ENCODE measurements at places on chromosomes 7 and 10. TPM values are rescaled to one million over a fixed set of nuclear protein-coding genes. Genes with fewer than 3 reads are reported as not detected.

DNA sequence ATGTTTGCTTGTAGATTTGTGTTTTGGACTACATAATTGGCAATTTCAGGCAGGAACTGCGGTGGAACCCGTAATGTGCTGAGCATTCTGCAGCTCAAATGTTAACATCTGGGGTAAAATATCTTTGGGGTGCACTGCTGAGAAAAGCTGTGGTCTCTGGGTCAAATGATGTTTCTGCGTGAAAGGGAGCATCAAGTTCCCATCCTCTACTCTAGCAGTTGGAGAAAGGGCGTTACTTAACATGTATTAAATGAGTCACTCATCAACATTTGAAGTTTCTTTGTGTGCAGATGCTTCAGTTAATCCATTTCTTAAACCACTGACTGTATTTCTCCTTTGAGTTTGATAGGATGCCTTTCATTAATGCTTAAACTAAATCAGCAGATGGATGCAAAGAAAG, 273.1 kb upstream of the PITRM1 start:
- no peaks in the 10 kb centered on the region for H3K27me3 ChIP-seq
- H3K27ac ChIP-seq = no peak overlapping the region
- H3K4me3 ChIP-seq = no peak overlapping the region
- DNase-seq = no peak
- no peaks in the 10 kb centered on the region for H3K36me3 ChIP-seq
- no peaks in the 10 kb centered on the region for H3K4me1 ChIP-seq

DNA sequence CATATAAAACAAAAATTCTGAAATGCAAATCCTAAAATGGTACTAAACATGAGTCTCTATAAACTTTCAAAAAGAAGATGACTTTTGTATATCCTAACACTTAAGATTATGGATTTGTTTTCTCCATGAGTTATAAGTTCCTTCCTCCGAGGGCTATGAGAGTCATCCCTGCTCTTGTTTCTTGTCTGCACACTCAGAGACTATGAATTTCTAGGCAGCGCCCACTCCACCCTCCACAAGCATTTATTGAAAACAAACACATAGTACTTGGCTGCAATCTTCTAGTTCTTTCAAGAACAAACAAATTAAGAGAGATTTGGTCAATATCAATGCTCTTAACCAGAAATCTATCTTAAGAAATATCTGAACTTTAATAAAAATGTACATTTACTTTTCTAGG, 211.7 kb downstream of the DKK1 start:
- DNase-seq = no peak
- H3K36me3 ChIP-seq = no peaks in the 10 kb centered on the region
- H3K27ac ChIP-seq = no peak overlapping the region
- H3K27me3 ChIP-seq = no peaks in the 10 kb centered on the region
- no peak overlapping the region for H3K4me3 ChIP-seq

Gene SPOCK2
- 28.4 TPM for polyA plus RNA-seq

Gene CD36
- 115 TPM for polyA plus RNA-seq

- DNase-seq = peak; percentile 87
- H3K4me3 ChIP-seq = peak within 1 kb of the TSS; percentile 64
- H3K4me1 ChIP-seq = peaks cover 53% of the 10 kb centered on the region
- H3K27ac ChIP-seq = peak within 1 kb of the TSS; percentile 99
Measured at GRCh38 chr7:5423306-5423975, at the start of gene TNRC18. TSS of gene TNRC18 (minus strand) at chr7:5423834. CDS start at chr7:5421246, 2,588 bp downstream.

GRCh38 chr10:76882245-76882644, 755.4 kb downstream of the KCNMA1 start:
- DNase-seq = no peak
- H3K36me3 ChIP-seq = no peaks in the 10 kb centered on the region
- H3K27me3 ChIP-seq = no peaks in the 10 kb centered on the region
- no peak overlapping the region for H3K4me3 ChIP-seq

- H3K36me3 ChIP-seq = no peaks in the 10 kb centered on the region
- no peak overlapping the region for H3K27ac ChIP-seq
- no peak for DNase-seq
- H3K4me1 ChIP-seq = no peaks in the 10 kb centered on the region
Measured at GRCh38 chr10:29377333-29377961, 88.6 kb downstream of the LYZL1 start.

DNA sequence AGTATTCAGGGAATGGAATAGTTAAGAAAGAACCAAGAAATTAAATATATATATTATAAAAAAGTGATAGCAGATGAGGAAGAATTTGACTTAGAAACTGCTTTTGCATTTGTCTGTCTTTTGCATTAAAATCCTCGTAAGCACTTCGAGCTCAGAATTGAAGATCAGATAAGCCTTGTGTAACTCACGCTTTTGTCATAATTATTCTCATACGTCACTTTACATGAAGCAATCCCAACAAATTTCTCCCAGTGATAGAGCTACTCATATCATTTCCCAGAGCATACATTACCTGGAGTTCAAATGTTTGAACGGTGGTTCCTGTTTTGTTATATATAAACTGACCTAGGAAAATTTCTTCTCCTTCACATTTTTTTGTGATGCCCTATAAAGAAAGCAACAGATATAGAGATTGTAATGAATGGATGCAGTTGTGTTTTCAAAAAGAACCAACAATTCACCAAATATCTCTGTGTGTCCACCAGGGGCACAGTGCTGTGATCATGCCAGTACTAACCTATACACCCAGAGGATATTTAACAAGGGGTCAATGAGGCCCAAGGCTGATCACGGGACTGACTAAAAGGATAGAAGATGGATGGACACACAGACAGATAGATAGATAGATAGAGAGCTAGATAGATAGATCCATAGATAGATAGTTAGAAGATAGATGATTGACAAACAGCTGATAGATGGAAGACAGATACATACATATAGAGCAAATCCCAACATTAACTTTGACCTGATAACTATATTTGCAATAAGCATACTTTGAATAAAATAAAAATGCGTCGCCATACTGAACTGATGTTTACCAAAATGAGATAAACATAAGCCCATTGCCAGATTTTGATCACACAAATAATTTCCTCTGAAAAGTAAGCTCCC, 9.3 kb upstream of the HUS1 start:
- no peaks in the 10 kb centered on the region for H3K27me3 ChIP-seq
- H3K36me3 ChIP-seq = no peaks in the 10 kb centered on the region
- H3K4me3 ChIP-seq = no peak overlapping the region
- peaks cover 5% of the 10 kb centered on the region for H3K4me1 ChIP-seq
- no peak for DNase-seq
- no peak overlapping the region for H3K27ac ChIP-seq

- DNase-seq = no peak
- no peaks in the 10 kb centered on the region for H3K36me3 ChIP-seq
- H3K4me3 ChIP-seq = no peak overlapping the region
- peaks cover 31% of the 10 kb centered on the region for H3K4me1 ChIP-seq
- H3K27ac ChIP-seq = no peak overlapping the region
Measured at GRCh38 chr10:47262606-47263533, 37.1 kb upstream of the GDF10 start.

Gene GOLGA7B
- 0.48 TPM for polyA plus RNA-seq

Gene FLNC
- 0.93 TPM for polyA plus RNA-seq

DNA sequence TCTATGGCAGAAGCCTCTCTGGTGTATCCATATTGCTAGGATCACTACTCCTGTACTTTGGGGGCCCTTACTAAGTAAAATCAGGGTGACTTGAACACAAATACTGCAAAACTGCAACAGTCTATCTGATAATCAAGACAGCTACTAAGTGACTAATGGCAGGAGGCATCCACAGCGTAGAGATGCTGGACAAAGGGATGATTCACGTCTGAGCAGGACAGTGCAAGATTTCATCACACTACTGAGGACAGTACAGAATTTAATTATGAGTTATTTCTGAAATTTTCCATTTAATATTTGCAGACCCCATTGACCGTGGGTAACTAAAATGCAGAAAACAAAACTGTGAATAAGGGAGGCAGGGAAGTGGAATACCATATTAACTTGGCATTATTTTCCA, 10.4 kb downstream of the CUL2 start:
- no peaks in the 10 kb centered on the region for H3K27me3 ChIP-seq
- H3K36me3 ChIP-seq = no peaks in the 10 kb centered on the region
- H3K4me3 ChIP-seq = no peak overlapping the region
- H3K4me1 ChIP-seq = no peaks in the 10 kb centered on the region
- H3K27ac ChIP-seq = no peak overlapping the region
- DNase-seq = no peak

DNA sequence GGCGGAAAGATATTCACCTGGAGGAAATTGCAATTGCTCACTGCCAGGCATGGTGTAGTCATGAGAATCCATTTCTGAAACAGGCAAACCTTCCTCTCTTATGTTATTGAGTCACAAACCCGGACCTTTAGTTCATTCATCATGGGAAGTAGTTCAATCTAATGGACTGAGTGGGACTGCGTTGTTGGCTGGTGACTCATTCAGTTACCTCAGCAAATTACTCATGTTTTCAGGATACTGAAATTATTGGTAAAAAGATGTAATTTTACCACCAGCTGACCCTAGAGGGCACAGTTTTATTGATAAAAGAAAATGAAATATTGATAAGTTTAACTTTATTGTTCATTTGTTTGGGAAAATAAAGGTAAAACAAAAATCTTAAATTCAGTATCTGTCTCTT, 1194.4 kb upstream of the SORCS1 start:
- H3K4me1 ChIP-seq = no peaks in the 10 kb centered on the region
- no peaks in the 10 kb centered on the region for H3K27me3 ChIP-seq
- H3K4me3 ChIP-seq = no peak overlapping the region
- H3K36me3 ChIP-seq = no peaks in the 10 kb centered on the region

- no peak for DNase-seq
- no peak overlapping the region for H3K4me3 ChIP-seq
- H3K4me1 ChIP-seq = peaks cover 9% of the 10 kb centered on the region
- no peak overlapping the region for H3K27ac ChIP-seq
- no peaks in the 10 kb centered on the region for H3K36me3 ChIP-seq
Measured at GRCh38 chr10:3036155-3037021, 31.0 kb upstream of the PFKP start.

- no peaks in the 10 kb centered on the region for H3K4me1 ChIP-seq
- no peak overlapping the region for H3K4me3 ChIP-seq
Measured at GRCh38 chr7:71343039-71343438, 211.1 kb downstream of the GALNT17 start.

DNA sequence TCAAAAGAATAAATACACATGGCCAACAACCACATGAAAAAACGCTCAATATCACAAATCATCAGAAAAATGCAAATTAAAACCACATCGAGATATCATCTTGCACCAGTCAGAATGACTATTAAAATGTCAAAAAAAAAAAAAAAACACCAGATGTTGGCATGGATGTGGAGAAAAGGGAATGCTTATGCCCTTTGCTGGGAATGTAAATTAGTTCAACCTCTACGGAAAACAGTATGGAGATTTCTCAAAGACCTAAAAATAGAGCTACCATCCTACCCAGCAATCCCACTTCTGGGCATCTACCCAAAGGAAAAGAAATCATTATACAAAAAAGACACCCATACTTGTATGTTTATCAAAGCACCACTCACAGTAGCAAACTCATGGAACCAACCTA, 45.0 kb upstream of the DIP2C start:
- H3K4me3 ChIP-seq = no peak overlapping the region
- no peaks in the 10 kb centered on the region for H3K36me3 ChIP-seq
- H3K27me3 ChIP-seq = no peaks in the 10 kb centered on the region
- H3K27ac ChIP-seq = no peak overlapping the region

DNA sequence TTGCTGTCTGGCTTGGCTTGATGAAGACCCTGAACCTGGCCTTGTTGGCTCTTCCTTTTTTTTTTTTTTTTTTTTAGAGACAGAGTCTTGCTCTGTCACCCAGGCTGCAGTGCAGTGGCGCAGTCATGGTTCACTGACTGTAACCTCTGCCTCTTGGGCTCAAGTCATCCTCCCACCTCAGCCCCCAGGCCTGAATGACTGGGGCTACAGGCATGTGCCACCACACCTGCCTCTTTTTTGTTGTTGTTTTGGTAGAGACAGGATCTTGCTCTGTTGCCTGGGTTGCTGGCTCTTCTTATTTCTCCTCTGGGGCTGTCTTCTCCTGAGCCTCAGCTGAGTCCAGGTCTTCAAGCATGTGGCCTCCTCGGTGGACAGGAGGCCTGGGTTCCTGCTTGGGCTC, 44.7 kb downstream of the PRF1 start:
- DNase-seq = no peak
- no peak overlapping the region for H3K27ac ChIP-seq
- no peak overlapping the region for H3K4me3 ChIP-seq
- peaks cover 31% of the 10 kb centered on the region for H3K4me1 ChIP-seq
- H3K27me3 ChIP-seq = no peaks in the 10 kb centered on the region

All from spleen (tissue), 13 donors.